Stimulated activated CD4-positive, alpha-beta T cell treated with anti-CD3 and anti-CD28 coated beads, Interleukin-15, amount 100 ng/mL, for 1 hour (primary cell): ENCODE measurements at places on chromosomes 7 and 10.

DNA sequence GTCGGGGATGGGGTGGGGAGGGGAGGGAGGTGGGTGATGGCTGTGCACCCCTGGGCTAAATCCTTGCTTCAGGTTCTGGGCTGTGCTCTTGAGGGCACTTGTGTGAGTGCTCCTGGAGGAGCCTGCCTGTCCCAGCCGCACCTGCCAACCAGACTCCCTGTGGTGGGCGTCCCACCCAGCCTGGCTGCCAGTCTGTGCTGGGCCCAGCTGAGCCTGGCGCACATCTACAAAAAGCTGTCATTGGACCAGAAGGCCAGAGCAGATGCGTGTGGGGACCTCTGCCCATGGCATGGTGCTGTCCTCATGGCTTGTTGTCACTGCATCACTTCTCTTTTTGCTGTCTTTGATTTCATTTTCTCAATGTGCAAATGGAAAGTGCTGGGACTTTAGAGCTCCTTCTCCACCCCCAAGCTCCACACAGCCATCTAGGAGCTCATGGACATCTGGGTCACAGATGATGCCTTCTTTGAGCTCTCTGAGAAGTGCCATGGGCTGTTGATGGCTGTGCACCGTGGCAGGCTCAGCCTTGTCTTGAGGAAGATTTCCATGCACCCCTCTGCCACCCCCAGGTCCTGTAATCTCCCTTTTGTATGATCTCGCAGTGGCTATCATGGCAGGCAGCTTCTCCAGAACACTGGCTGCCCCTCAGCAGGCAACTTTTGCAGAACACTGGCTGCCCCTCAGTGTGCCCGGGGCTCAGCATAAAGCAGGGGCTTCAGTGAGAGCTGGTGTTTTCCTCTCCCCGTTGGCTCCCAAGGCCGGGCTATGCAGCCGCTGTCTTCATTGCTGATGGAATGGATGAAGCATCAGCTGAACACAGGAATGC lies 83.9 kb downstream of the ADCY1 start:
- DNase-seq = no peak

GRCh38 chr10:64041989-64042490 lies 520.8 kb downstream of the REEP3 start:
- DNase-seq = no peak

DNA sequence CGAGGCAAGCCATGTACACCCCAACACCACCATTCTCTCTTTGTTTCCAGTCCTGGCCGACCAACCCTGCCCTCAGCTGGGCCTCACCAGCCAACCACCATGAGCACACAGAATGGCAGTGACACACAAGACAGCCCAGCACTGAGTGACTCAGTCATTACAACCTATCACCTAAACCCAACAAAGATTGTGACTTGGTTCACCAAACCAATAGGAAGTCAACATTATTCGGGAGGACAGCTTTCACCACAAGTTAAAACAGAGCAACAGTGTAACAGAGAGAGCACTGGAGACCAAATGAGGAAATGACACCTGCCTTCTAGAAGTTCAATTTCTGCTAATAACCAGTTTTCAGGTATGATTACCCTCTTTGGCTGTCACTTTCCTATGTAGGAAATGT lies 72.1 kb downstream of the DNMBP start:
- no peak for DNase-seq

DNA sequence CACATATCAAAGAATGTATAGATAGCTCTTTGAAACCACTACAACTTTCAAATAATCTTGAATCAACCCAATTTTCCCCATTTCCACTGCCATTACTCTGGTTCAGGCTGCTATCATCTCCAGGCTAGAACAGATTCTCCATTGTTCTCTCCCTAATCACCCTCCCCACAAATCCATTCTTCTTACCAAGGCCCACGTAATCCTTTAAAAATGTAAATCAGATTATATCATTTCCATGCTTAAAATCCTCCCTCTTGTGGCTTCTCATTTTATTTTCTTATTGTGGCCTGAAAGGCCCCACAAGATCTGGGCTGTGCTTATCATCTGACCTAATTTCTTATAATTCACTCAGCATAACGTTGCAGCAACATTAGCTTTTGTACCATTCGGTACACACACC lies 3.0 kb upstream of the PON1 start:
- no peak for DNase-seq

GRCh38 chr7:121202125-121202524 lies 126.7 kb upstream of the WNT16 start:
- no peak for DNase-seq

DNA sequence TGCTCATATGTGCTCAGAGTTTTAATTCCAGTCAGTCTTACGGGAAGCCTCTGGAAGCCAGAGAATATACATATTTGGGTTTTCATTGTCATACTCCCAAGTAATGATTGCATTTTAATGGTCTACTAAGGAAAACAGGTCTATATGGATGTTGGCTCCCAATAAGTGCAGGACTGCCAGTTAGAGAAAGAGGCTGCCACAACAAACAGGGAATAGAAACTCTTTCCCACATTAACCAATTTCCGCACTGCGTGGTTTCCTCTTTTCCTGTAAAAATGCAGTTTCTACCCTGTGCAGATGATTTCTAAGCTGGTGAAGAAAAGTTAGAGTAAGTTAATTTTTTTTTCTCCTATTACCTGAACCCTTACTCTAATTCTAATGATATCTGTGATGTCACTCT lies 78.2 kb downstream of the CCSER2 start:
- DNase-seq = no peak
